LHCN-M2 (cell line): ENCODE measurements at places on chromosomes 5 and 9. TPM values are rescaled to one million over a fixed set of nuclear protein-coding genes. Genes with fewer than 3 reads are reported as not detected.

- no peak for DNase-seq
These were observed 190.1 kb downstream of the ATPSCKMT start for GRCh38 chr5:10059556-10059955.

DNA sequence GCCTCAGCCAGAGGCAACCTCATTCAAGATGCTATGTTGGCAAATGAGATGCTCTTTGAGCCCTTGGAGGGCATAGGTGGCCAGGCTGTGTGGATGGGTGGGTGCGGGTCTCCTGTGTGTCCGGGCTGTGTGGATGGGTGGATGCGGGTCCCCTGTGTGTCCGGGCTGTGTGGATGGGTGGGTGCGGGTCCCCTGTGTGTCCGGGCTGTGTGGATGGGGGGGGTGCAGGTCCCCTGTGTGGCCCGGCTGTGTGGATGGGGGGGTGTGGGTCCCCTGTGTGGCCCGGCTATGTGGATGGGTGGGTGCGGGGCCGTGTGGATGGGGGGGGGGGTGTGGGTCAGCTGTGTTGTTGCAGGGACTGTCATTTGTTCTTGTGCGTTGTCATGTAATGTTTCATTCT, 136.6 kb upstream of the COL5A1 start:
- DNase-seq = no peak

GRCh38 chr9:1098551-1098950, 48.4 kb downstream of the DMRT2 start:
- no peak for DNase-seq

DNA sequence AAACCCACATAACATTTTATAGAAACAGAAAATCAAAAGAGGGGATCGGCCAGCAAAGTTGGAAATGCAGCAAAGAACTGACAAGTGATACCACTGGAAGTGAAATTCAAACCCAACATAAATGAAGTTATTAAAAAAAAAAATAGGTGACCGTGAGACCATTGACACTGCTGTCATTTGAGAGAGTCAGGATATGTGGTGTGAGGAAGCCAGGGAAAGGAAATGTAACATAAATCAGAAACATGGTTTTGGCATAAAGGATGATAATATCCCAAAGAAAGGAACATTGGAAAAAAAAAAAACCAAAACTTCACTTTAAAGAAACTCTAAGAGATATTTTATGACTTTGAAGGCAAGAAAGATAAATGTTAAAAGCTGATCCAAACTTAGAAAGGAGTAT, 312.4 kb upstream of the PIK3R1 start:
- no peak for DNase-seq

The STPG3 gene
- total RNA-seq = not detected in 2 replicates

- peak; percentile 67 for DNase-seq
These were observed 28.2 kb downstream of the MTRR start for GRCh38 chr5:7897014-7897600.

GRCh38 chr5:139601429-139601828, 40.3 kb downstream of the UBE2D2 start:
- DNase-seq = no peak

GRCh38 chr9:93288891-93289883, 105.2 kb downstream of the WNK2 start:
- DNase-seq = peak; percentile 28

The TMC1 gene
- not detected in 2 replicates for total RNA-seq

GRCh38 chr5:131430794-131431193, 166.9 kb downstream of the CDC42SE2 start:
- peak; percentile 5 for DNase-seq

The CER1 gene
- not detected in 2 replicates for total RNA-seq

The NEURL1B gene
- total RNA-seq = 12.3 and 14.6 TPM in 2 replicates

GRCh38 chr9:19614294-19614693, 174.5 kb downstream of the SLC24A2 start:
- DNase-seq = no peak

GRCh38 chr9:115808108-115808507, 345.5 kb upstream of the PAPPA start:
- no peak for DNase-seq

GRCh38 chr5:21678526-21678925, 1174.6 kb downstream of the CDH12 start:
- no peak for DNase-seq

- no peak for DNase-seq
These were observed 259.6 kb downstream of the IRX2 start for GRCh38 chr5:2491846-2492245.

The NKD2 gene
- total RNA-seq = not detected in 2 replicates

DNA sequence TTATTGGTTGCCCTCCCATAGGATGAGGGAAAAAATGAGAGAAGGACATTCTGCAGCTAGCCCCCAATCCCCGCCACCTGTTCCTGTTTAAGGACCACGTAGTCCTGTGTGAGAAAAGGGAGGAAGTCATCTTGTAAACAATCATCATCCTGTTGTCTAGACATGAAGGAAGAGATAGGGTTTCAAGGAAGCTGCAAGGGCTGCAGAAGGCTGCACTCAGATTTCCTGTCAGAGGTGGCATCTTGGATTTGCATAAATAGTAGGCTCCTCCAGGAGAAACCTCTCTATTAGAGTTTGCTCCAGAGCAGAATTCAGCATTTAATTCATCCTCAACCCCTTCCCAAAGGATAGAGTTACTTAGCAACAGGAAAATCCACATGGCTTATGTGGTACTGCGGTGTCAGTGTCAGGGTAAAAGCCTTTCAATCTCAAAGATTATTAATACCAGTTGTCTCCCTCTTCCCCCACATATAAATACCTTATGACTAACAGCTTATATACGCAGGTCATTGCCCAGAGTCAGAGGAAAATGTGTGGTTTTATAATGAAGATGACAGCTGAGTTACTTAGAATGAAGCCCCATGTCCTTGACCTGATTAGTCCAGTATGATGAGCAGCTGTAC, 4.6 kb upstream of the DNAJC18 start:
- peak; percentile 97 for DNase-seq

GRCh38 chr9:124501771-124502320, 5.4 kb downstream of the NR5A1 start:
- DNase-seq = no peak

DNA sequence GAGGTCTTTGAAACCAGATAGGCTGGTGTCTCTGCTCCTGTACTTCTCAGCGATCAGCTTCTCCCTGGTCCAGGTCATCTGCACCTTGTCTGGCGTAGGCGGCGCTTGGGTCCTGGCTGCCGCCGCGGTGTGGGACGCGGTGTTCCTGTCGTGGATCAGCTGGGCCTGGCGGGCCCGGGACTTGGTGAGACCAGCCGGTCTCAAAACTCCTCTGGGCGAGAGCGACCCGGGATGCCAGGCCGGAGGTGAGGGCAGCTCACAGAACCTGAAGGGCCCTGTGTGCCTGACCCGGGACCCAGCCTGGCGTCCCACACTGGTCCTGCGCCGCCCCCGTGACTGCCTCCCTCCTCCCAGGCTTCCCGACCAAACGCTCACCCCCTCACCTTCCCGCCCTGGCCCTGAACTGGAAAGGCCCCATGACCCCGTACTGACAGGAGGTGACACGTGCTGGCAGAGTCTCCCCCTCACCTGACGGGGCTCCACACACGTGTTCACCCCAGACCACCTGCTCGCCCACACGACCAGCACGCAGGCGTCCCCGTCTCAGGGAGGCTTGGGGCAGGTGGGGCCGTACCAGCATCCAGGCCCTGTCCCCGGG, 49.0 kb downstream of the NKD2 start:
- DNase-seq = no peak

The PCDHB2 gene
- total RNA-seq = 10.7 and 13.4 TPM in 2 replicates

The TAF11L5 gene
- total RNA-seq = not detected in 2 replicates

The F2RL1 gene
- 0.06 and 0.19 TPM in 2 replicates for total RNA-seq

The MEIKIN gene
- not detected in 2 replicates for total RNA-seq
